ENCODE measurements at places on chromosomes 16 and 17. TPM values are rescaled to one million over a fixed set of nuclear protein-coding genes. Genes with fewer than 3 reads are reported as not detected.

CDH3 gene
- total RNA-seq, result not detected

WIPI1 gene
- 45.5 TPM for total RNA-seq

GRCh38 chr16:78184238-78185183 is 85.1 kb downstream of the WWOX start:
- DNase-seq, result no peak
- no peak overlapping the region for H3K27ac ChIP-seq
- no peaks in the 10 kb centered on the region for H3K4me1 ChIP-seq
- no peaks in the 10 kb centered on the region for H3K27me3 ChIP-seq
- H3K4me3 ChIP-seq, result no peak overlapping the region

- H3K36me3 ChIP-seq, result no peaks in the 10 kb centered on the region
- peaks cover 2% of the 10 kb centered on the region for H3K4me1 ChIP-seq
- no peak overlapping the region for H3K4me3 ChIP-seq
- H3K27me3 ChIP-seq, result peaks cover 36% of the 10 kb centered on the region
These were observed 8.9 kb upstream of the PRSS21 start for GRCh38 chr16:2808181-2808580.

DNA sequence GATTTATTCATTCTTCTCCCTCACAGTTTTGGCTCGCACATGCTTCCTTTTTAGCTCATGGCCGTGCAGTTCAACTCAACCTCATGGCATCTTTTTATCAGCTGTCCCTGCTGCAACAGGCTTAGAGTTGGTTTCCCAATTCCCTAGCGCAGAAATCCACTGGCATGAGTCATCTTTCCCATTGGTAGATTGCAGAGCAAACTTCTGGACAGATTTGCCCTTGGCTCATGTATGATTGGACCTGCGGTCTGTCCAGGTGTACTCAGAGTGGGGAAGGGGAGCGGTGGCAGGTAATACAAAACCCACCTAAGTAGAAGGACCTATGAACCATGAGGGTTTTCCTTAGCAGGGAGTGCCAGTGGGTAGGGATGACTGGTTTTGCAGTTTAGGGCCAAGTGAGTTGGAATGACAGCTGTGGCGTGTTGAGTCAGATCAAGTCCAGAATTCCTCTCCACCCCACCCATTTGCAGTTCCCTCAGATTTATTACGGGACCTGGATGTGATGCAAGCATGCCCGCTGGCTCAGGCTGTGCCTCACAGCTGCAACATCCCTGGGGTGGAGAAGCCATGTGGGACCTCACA is 584.7 kb downstream of the WWOX start:
- no peaks in the 10 kb centered on the region for H3K4me1 ChIP-seq
- no peaks in the 10 kb centered on the region for H3K27me3 ChIP-seq
- no peaks in the 10 kb centered on the region for H3K36me3 ChIP-seq

DNA sequence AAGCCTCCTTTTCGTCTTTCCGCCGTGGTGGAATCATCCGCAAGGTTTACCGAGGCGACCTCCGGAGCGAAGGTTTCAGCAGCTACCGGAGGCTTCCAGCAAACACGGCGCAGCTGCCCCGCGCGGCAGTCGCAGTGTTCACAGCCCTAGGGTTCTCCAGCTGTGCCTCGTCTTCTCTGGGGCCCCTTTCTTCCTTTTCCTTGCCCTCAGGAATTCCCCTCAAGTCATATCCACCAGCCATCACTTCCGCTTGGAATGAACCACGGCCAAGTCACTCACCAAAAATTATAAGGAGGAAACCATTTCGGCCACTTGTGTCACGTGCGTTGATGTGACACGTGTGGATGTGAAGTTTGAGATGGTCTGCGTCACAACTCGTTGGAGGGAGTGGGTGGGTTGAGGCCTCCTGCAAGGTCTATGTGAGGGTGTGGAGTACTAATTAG is 636 bp upstream of the ERN1 start:
- peaks cover 3% of the 10 kb centered on the region for H3K36me3 ChIP-seq
- peak overlapping the region; percentile 69 for H3K4me3 ChIP-seq
- no peaks in the 10 kb centered on the region for H3K27me3 ChIP-seq
- peak overlapping the region; percentile 89 for H3K27ac ChIP-seq

PRR29 gene
- 3.3 TPM for total RNA-seq

DNA sequence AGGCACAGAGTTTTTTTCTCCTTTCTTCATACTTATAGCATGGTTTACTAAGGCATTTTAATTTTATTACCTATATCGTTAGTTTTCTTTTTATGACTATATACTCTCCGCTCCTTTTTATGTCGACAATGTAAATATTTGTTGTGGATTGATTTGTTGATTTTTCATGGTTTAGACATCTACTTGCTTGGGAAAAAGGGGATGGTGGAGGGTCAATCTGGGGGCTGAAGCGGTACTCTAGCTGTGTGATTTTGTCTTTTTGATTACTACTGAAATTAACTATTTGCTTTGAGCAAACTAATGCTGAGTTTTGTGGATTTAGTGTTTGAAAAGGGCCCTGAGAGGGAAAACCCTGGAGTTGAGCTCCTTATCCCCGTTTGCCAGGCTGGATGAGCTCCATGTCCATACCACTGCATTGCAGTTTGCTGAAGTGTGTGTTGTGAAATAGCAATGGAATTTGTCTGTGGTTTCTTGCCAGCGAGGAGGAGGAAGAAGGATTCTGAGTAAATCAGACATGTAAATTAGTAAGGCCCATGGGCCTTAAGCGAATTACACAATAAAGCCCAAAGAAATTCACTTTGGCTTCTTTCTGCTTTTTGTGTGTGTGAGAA is 72.0 kb downstream of the FTO start:
- peaks cover 9% of the 10 kb centered on the region for H3K4me1 ChIP-seq
- no peaks in the 10 kb centered on the region for H3K27me3 ChIP-seq
- no peaks in the 10 kb centered on the region for H3K36me3 ChIP-seq
- no peak overlapping the region for H3K27ac ChIP-seq
- no peak overlapping the region for H3K4me3 ChIP-seq
- DNase-seq, result no peak

QPRT gene
- 15.7 TPM for total RNA-seq

DNA sequence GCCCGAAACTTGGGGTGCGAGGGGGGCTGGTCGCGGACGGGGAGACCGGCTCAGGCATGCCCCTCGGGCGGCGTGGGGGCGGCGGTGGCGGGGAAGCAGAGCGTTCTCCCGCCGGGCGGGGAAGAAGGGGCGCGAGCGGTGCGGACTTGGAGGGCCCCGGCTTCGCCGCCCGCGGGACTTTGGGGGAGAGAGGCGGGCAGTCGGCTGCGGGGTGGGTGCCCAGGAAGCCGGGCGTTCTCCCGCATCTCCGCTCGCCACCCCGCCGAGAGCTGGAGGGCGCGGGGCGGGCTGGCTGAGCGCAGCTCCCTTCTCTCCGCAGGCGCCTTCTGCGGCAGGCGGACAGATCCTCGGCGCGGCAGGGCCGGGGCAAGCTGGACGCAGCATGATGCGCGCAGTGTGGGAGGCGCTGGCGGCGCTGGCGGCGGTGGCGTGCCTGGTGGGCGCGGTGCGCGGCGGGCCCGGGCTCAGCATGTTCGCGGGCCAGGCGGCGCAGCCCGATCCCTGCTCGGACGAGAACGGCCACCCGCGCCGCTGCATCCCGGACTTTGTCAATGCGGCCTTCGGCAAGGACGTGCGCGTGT is 772 bp downstream of the NTN1 start:
- peaks cover 7% of the 10 kb centered on the region for H3K4me1 ChIP-seq
- peaks cover 66% of the 10 kb centered on the region for H3K27me3 ChIP-seq
- peak overlapping the region; percentile 53 for H3K4me3 ChIP-seq
- no peak overlapping the region for H3K27ac ChIP-seq

DNA sequence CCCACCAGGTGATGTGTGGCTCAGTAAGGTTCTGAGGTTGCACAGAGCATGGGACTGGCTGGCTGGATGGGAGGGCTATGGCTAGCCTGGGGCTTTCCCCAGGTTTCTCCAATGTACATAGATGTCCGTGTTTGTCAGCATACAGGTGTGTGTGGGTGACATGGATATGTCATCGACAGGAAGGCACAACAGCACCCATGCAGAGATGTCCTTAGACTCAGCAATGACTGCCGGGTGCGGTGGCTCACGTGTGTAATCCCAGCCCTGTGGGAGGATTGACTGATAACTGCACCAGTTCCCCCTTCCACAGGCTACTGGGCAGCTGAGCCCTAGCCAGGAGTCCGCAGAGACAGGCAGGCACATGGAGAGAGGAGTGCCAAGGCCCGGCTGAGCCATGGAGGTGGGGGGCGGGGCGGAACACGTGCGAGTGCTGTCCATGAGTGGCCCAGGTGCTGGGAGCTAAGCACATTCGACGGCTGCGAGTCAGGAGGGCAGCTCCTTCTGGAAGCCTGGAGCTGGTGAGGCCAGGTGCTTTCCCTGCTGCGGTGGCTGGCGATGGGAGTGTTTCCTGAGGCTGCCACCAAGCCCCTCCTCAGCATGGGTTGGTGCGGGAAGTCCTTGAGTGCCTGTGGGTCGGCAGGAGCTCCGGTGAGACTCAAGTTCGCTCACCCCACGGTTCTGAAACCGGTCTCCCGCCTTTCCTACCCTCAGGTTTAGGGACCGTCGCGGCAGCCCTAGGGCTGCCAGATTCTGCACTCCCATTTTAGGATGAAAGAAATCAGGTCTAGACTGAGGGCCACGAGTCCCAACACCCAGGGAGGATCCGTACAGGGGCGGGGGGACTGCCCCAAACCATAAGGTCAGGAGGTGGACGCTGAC is 858 bp upstream of the ASPSCR1 start:
- H3K4me1 ChIP-seq, result peaks cover 28% of the 10 kb centered on the region
- peak overlapping the region; percentile 98 for H3K27ac ChIP-seq
- H3K36me3 ChIP-seq, result peaks cover 1% of the 10 kb centered on the region
- H3K27me3 ChIP-seq, result peaks cover 5% of the 10 kb centered on the region
- DNase-seq, result peak; percentile 53

DNA sequence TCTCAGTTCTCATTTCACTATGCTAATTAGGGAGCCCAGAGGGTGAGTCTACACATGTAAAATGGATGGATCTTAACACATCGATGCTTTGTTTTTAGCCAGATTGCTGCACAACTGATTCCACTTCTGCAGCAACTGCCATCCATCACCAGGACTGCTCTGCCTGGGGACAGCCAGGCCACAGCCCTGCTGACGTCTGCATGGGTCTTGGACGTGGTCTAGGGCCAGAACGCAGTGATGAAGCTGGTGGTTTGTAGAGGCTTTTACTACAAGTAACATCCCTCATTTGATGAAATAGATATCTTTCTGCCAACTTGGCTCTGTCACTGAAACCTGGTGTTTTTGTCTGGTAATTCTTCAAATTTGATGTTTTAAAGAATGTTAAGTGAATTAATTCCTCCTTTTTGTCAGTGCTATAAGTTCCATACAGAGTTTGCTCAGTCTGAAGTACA is 50.6 kb downstream of the MARCHF10 start:
- no peak overlapping the region for H3K27ac ChIP-seq
- H3K36me3 ChIP-seq, result no peaks in the 10 kb centered on the region
- no peaks in the 10 kb centered on the region for H3K4me1 ChIP-seq
- peaks cover 32% of the 10 kb centered on the region for H3K27me3 ChIP-seq

GRCh38 chr16:89093602-89094251 is at the start of gene ACSF3:
Gene ACSF3 (plus strand): TSS chr16:89093852. CDS start chr16:89100682, 6,830 bp downstream.
- peaks cover 49% of the 10 kb centered on the region for H3K4me1 ChIP-seq
- H3K27me3 ChIP-seq, result peaks cover 15% of the 10 kb centered on the region
- peaks cover 8% of the 10 kb centered on the region for H3K36me3 ChIP-seq

DNA sequence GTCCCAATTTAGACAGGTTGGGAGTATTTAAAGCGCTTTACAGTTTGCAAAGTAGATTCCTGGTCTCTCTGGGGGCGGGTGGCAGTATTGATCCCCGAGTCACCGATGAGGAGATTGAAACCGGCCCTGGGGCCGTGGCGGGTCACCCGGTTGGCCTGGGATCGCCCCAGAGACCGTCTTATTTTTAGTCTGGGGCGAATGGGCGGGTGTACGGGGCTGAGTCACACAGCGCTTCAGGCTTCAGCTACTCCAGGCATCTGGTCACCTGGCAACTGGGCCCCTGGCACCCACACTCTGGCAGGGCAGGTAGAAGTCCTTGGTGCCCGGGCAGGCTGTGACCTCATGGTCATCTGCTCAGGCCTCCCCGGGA is 669 bp downstream of the MIEF2 start:
- H3K4me3 ChIP-seq, result peak overlapping the region; percentile 74
- DNase-seq, result peak; percentile 66
- H3K27me3 ChIP-seq, result no peaks in the 10 kb centered on the region
- peaks cover 9% of the 10 kb centered on the region for H3K36me3 ChIP-seq
- H3K4me1 ChIP-seq, result peaks cover 36% of the 10 kb centered on the region

DNA sequence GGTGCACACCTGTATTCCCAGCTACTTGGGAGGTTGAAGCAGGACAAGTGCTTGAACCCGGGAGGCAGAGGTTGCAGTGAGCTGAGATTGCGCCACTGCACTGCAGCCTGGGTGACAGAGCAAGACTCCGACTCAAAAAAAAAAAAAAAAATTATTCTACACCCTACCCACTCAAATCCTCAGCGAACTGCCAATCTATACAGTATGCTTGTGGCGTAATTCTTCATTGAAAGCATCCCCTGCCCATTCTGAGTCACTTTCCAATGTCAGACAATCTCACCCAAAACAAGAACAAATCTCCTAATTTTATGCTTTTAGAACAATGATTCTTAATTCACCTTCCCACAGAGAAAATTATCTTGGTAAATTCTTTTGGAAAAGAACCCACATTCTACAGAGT is 12.0 kb downstream of the AMFR start:
- no peaks in the 10 kb centered on the region for H3K27me3 ChIP-seq
- H3K4me3 ChIP-seq, result no peak overlapping the region
- DNase-seq, result no peak

- H3K4me1 ChIP-seq, result peaks cover 21% of the 10 kb centered on the region
- peak overlapping the region; percentile 72 for H3K27ac ChIP-seq
- H3K36me3 ChIP-seq, result no peaks in the 10 kb centered on the region
- no peak overlapping the region for H3K4me3 ChIP-seq
These were observed 18.0 kb upstream of the ASGR2 start for GRCh38 chr17:7132511-7133094.

GRCh38 chr17:47929218-47930000 is 12.0 kb upstream of the PNPO start:
- peaks cover 18% of the 10 kb centered on the region for H3K4me1 ChIP-seq
- H3K27ac ChIP-seq, result no peak overlapping the region
- no peak overlapping the region for H3K4me3 ChIP-seq
- no peak for DNase-seq
- peaks cover 15% of the 10 kb centered on the region for H3K36me3 ChIP-seq
- H3K27me3 ChIP-seq, result no peaks in the 10 kb centered on the region

CA5A gene
- not detected for total RNA-seq

DNA sequence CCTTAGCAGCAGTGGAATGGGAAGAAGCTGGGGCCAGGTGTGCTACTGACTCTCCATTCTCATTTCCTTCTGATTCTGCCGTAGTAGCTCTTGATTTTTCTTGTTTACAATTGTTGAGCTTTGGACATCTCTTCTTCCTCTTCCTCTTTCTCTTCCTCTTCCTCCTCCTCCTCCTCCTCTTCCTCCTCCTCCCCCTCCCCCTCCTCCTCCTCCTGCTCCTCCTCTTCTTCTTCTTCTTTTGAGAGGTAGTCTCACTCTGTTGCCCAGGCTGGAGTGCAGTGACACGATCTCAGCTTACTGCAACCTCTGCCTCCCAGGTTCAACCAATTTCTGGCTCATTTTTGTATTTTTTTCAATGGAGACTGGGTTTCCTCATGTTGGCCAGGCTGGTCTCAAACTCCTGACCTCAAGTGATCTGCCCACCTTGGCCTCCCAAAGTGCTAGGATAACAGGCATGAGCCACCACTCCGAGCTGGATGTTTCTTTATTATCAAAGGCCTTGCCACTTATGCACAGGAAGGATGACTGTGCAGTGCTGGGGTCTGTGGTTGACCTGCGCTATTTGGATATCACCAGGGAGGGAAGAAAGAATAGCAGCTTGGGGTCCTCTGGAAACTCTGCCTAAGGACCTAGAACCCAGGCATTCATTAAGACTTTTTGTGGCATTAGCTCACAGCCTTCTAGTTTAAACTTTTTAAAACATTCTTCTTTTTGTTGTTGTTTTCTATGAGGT is 127.8 kb upstream of the KCNJ16 start:
- H3K36me3 ChIP-seq, result no peaks in the 10 kb centered on the region
- no peaks in the 10 kb centered on the region for H3K4me1 ChIP-seq
- DNase-seq, result no peak
- no peak overlapping the region for H3K27ac ChIP-seq
- no peaks in the 10 kb centered on the region for H3K27me3 ChIP-seq

NR1D1 gene
- 3.3 TPM for total RNA-seq

CCL14 gene
- not detected for total RNA-seq

BRIP1 gene
- 30.6 TPM for total RNA-seq

TMIGD1 gene
- not detected for total RNA-seq
